ENCODE measurements at places on chromosomes 3 and 15. TPM values are rescaled to one million over a fixed set of nuclear protein-coding genes. Genes with fewer than 3 reads are reported as not detected.

GRCh38 chr3:27073912-27074311 is 295.3 kb downstream of the NEK10 start:
- no peaks in the 10 kb centered on the region for H3K27me3 ChIP-seq
- DNase-seq: no peak

DNA sequence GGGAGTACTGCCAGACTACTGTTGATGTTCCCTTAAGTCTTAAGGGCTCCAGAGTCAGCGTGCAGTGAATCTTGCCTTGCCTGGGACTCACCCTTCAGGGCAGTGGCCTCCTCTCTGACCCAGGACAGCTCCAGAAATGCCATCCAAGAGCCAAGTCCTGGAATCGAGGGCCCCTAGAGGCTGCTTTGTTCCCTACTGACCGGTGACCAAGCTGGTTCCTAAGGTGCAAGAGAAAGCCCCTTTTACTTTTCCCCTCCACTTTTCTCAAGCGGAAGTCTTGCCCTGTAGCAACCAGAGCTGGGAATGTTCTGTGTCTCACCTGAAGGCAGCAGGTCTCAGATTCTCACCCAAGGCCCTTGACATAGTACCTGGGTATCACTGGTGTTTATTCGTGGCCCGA is 238.0 kb downstream of the DOCK3 start:
- H3K4me1 ChIP-seq: no peaks in the 10 kb centered on the region
- no peak overlapping the region for H3K27ac ChIP-seq
- no peak for DNase-seq
- H3K4me3 ChIP-seq: no peak overlapping the region

DNA sequence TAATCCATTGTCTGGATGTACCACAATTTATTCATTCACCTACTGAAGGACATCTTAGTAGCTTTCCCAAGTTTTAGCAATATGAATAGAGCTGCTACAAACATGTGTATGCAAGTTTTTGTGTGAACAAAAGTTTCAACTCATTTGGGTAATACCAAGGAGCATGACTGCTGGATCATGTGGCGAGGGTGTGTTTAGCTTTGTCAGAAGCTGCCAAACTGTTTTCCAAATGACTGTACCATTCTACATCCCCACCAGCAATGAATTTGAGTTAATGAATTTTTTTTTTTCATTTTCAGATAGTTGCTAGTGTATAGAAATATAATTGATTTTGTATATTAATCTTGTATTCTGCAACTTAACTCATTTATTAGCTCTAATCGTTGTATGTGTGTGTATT is 20.0 kb upstream of the ELP6 start:
- H3K4me1 ChIP-seq: no peaks in the 10 kb centered on the region
- H3K4me3 ChIP-seq: no peak overlapping the region
- no peak overlapping the region for H3K27ac ChIP-seq
- no peak for DNase-seq

GRCh38 chr3:25581823-25582222 is 82.9 kb downstream of the TOP2B start:
- H3K4me3 ChIP-seq: no peak overlapping the region
- no peak for DNase-seq
- H3K27me3 ChIP-seq: no peaks in the 10 kb centered on the region
- H3K4me1 ChIP-seq: no peaks in the 10 kb centered on the region
- H3K27ac ChIP-seq: no peak overlapping the region
- no peaks in the 10 kb centered on the region for H3K36me3 ChIP-seq

Gene SYNPR
- total RNA-seq: not detected

Gene TP63
- 1.7 TPM for total RNA-seq
